HuH-7.5 (cell line): ENCODE measurements at places on chromosomes 11 and 22.

DNA sequence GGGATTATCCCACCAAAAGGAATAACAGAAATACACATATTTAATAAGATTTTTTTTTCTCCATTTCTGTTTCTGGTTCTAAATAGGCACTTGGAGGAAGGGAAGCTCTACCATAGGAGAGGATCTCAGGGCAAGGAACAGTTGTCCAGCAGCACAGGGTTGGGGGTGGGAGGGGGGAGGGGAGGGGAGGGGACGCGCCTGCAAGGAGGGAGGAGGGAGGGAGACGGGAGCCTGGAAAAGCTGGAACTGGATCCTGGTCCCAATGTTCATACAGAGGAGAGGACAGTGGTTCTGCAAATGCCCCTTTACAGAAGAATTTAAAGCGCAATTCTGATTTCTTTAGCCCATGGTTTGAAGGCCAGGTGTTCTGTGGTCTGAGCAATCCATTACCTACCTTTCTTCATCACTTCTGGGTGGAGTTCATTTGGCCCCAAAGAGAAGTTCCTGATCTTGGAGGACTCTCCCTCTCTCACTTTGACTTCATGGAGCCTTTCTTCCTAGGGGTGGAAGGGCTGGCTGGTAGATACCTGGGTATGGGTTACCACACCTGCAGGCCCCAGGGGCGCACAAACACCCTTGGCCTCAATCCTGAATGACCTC is 348.9 kb upstream of the NCAM1 start:
- no peak for DNase-seq

DNA sequence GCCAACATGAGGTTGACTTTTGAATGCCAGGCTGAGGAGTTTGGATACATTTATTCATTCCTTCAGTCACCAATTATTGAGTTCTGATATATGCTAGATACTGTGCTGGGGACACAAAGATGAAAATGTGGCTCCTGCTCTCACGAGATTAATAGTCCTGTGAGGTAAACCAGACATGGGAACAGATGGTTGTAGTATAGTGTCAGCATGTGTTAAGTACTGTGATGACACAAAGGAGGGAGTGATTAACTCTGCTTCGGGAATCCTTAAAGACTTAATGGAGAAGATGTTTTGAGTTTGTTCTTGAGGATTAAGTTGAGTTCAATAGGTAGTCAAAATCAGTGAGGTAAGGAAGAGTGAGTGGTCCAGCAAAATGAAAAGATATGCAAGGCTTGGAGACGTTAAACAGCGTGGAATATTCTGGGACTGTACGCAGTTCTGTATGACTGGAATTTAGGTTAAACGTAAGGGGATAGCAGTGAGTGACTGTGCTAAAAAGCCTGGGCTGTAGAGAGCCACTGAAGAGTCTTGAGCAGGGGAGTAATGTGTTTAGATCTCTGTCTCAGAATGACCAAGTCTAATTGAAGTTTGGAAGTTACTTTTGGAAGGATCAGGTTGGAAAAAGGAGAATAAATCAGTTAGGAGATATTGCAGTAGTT is 11.8 kb downstream of the RNF121 start:
- DNase-seq, result no peak

GRCh38 chr22:33476716-33477115 is 418.5 kb upstream of the SYN3 start:
- DNase-seq, result no peak

- no peak for DNase-seq
These were observed 64.4 kb upstream of the FGF3 start for GRCh38 chr11:69883292-69884255.

DNA sequence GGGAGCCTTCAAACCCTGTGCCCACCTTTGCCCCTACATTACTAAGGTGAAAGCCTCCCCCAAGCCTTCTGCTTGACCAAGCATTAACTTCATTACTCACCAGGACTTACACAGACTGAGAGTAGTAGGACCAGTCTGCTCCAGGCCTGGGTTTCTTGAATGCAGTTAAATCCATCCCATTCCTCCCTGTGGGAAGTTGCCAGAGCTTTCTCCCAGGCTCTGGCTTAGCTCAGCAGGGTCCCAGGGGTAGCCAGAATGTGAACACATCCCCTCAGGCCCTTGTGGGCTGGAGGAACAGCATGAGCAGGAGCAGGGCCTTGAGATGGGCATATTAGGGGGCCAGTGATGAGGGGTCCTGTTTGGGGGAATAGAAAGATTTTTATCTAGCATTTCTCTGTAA is 59.9 kb downstream of the RRM1 start:
- DNase-seq, result no peak

DNA sequence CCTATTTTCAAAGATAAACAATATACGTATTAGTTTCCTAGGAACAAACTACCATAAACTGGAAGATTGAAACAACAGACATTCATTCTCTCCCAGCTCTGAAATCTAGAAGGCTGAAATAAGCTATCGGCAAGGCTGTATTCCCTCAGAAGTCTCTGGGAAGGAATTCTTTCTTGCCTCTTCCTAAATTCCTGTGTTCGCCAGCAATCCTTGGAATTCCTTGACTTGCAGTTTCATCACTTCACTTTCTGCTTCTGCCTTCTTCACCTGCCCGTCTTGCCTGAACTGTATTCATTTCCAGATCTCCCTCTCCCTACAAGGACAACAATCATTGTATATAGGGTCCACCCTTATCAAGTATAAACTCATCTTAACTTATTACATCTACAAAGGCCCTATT is 17.7 kb upstream of the PRDM10 start:
- no peak for DNase-seq

DNA sequence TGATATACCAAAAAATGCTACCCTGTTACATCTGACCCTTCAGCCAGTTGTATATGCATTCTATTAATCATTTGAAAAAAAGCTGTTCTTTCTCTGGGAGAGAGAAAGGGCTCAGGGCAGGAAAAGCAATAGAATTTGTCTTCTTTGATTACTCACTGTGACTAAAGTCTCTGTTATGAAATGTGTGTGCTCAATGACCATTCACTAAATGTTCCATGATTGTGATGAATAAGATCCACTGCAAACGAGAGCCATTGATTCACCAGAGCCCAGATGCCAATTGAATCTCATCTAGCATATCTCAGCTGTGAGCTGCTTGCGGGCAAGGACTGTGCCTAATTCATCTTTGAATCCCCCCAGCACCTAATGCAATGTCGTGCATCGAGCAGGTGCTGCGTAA is 184.3 kb downstream of the OPCML start:
- DNase-seq, result no peak

- DNase-seq, result no peak
These were observed 15.3 kb downstream of the RTN4RL2 start for GRCh38 chr11:57475671-57476046.

DNA sequence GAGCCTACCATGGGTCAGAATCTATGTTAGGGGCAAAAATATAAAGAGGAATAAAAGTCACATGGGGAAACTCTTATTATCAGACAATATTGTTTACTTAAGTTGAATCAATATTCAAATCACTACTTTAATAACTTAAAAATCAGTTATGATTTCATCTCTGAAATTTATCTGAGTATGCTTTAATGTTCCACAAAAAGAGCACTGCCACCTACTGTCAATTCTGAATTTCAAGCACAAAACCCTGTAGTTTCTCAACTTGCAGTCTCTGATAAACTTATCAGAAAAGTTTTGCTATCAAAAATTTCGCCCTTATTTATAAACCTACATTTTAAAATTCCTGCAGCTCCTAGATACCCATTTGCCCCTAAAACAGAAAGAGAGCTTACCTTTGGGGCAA is 47.3 kb downstream of the RDX start:
- DNase-seq, result no peak

DNA sequence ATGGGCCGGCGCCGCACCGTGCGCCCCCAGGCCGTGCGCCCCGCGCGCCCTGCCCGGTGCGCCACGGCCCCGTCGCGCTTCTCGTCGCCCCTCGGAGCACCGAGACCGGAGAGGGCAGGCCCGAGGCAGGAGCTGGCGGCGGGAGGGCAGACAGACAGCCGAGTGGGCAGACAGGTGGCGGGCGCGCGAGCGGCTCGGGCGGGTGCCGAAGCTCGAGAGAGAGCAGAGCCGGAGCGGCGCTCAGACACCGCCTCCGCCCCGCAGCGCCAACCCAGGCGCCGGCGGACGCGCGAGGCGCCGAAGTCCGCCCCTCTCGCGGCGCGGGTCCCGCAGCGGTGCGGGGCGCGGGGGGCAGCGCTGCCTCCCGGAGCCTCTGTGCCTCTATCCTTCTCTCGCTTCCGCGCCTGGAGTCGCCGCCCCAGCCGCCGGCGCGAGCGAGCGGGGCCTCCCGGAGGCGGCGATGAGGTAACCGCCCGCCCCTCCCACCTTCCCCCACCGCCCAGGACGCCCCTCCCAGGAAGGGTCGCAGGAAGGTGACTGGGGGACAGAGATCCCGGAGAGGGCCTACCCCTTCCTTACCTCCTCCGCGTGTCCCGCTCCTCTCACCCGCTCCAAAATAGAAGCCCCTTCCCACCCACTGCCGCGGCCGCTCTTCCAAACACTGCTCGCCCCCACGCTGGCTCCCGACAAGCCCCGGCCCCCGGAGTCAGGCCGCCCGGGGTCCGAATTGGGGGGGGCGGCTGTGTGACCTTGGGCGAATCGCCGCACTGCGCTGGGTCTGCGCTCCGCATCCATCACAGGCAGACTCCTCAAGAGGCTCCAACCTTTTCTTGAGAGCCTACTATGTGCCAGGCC is at the start of gene RASL10A:
Gene RASL10A, minus strand, starts transcription at position 412 of the 855 bp plus-strand sequence. CDS start 451 bp downstream, outside the sequence.
- DNase-seq, result peak; percentile 91

GRCh38 chr22:22810018-22810427 is 77.6 kb upstream of the IGLL5 start:
- peak; percentile 25 for DNase-seq

DNA sequence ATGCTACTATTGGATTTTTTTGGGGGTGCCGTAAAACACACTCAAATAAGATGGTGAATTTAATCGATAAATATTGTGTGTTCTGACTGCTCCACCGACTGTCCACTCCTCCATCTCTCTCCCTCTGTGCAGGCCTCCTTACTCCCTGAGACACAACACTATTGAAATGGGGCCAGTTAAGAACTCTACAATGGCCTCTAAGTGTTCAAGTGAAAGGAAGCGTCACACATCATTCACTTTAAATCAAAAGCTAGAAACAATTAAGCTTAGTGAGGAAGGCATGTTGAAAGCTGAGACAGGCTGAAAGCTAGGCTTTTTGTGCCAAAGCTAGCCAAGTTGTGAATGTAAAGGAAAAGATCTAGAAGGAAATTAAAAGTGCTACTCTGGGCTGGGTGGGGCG is 156.7 kb downstream of the CTTN start:
- no peak for DNase-seq

DNA sequence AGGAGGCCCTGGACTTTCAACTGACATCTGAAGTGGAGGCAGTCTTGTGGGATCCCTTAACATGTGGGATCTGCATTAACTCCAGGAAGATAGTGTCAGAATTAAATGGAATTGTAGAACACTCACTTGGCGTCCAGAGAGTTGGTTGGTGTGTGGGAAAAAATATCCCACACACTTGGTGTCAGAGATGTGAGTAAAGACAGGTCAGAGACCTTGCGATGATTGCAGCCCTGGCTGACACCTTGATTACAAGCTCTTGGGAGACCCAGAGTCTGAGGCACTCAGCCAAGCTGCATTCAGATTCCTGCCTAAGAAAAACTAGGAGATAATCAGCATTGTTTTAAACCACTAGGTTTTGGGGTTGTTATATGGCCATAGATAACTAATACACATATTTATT is 7.2 kb upstream of the TPCN2 start:
- no peak for DNase-seq

GRCh38 chr22:20904008-20904979 is 12.9 kb upstream of the CRKL start:
- peak; percentile 34 for DNase-seq

DNA sequence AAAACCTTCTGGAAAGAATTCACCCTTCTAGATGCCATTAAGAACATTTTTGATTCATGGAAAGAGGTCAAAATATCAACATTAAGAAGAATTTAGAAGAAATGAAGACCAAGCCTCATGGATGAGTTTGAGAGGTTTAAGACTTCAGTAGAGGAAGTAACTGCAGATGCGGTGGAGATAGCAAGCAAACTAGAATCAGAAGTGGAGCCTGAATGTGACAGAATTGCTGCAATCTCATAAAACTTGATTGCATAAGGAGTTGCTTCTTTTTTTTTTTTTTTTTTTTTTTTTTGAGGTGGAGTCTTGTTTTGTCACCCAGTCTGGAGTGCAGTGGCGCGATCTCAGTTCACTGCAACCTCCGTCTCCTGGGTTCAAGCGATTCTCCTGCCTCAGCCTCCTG is 51.6 kb downstream of the MS4A13 start:
- DNase-seq, result no peak

DNA sequence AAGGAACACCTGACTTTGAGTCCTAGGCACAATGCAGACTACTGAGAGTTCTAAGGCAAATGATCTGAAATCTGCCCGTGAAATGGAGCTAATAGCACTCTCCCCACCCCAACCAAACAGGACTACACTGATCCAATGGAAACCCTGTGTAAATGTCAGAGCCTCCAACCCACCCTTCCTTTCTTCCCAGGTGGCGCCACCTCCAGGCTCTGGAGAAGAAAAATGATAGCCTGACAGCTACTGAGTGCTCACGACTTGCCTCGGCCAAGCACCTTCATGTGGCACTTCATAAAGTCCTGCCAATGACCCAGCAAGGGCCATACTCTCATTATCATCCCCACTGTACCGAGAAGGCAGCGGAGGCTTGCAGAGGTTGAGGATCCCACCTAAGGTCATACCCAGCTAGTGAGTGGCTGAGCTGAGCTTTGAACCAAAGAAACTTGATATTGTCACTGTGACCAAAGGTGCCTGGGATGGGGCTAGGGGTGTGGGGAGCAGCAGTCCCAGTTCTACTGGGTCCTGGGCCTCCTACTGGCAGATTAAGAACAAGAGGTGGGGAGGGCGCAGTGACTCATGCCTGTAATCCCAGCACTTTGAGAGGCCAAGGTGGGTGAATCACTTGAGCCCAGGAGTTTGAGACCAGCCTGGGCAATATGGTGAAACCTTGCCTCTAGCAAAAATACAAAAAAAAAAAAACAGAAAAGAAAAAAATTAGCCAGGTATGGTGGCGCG is 20.5 kb downstream of the TST start:
- DNase-seq, result no peak

GRCh38 chr11:9977554-9977953 is 313.7 kb downstream of the SWAP70 start:
- no peak for DNase-seq

DNA sequence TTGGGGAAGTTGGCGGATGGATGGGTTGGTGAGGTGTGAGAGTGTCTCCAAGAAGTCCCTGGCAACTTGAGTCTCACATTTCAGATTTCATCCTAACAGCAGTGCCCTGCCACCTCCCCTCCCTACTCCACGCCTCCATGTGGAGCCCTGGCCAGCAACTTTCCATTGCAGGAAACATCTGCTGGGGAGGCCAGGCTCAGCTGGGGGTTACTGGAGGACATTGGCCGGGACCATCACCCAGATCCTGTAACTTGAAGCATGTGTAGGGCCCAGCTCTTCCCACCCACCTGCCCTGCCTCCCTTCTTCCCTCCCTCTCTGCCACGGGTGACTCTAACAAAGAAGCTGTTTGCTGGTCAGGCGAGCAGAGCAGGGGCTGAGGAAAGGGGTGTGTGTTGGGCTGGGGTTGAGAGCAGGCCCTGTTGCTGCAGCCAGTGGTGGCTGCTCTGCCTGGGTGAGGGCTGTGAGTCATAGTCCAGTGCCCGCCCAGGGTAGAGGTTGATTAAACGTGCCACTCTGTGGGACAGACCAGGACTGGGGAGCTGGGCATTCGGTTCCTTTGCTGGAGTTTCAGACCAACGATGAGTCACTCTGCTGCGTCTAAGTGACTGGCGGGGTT is 64.0 kb downstream of the SCN3B start:
- DNase-seq, result no peak

- no peak for DNase-seq
These were observed 147.5 kb upstream of the B3GAT1 start for GRCh38 chr11:134559602-134559962.

GRCh38 chr22:19674929-19675253 is 39.4 kb upstream of the SEPTIN5 start:
- no peak for DNase-seq
